ENCODE measurements at places on chromosomes 12 and 14.
A peak's percentile ranks its signal among the peaks of the same experiment; 100 is the strongest.

GRCh38 chr12:79455286-79455685 lies 235.5 kb downstream of the PAWR start:
- DNase-seq, result no peak

DNA sequence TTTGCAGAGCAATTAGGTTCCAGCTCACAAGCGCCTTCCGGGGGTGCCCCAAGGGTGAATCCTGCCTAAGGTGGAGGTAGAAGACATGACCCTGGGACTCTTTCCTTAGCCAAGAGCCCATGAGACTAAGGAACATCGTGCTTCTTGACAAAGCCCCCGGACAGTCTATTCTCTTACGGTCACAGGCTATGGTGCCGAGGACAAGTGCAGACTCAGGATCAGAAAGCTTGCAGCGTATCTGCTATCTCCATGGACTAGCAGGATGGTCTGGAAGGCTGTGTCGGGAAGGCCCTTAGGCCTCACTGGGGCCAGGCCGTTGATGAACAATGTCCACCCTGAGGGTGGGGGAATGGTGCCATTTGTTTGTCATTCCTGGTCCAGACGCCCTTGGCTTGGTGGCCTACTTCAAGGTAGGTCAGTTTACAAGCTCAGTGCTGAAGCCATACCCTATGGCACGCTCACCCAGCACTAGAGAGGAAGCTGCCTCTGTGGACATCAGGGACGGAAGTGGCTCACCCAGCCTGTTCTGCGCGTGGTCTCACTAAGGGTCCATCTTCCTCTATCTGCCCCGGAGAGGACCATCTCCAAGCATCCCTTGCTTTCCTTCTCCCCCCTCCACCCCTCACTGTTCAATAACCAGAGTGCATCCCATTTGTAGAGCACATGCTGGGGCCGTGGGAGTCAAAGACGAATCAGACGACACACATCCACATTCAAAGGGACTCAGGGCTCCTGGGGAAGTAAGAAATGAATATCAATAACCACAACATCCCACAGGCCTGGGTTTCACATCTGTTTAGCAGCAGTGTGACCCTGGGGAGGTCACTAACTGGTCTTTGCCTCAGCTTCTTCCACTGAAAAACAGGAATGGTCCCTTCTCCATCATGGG lies 45.0 kb upstream of the IQSEC3 start:
- DNase-seq, result no peak

DNA sequence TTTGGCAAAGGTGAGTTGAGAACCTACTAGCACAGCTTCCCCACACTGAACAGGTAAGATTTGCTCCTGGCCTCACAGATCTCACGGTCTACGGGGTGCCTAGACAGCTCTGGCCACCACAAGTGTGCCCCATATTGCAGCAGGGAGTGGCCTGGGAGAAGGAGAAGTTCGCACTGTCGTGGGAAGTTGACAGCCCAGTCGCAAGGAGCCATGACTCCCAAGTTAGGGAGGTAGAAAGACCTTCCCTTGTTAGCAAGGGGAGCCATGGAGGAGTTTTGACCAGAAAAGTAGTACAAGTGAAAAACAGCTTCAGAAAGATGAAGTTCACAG lies 316.3 kb downstream of the BCL11B start:
- no peak for DNase-seq

DNA sequence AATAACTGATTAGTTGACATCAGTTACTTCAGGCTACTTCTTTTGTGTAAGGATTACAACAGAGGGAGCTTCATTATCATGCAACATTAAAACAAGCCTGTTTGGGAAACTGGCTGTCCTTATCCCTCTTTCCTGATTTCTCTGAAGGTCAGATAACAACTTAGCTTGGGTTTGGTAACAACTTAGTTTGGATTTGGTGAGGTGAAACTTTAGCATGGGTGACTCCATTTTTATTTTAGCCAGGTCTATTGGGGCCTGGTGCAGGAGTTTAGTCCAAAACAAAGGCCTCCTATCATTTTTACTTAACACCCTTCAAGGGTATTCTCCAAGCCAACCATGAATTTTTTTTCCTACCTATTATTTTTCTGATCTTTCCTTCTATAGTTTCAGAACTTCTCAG lies 1.1 kb upstream of the ZFYVE1 start:
- no peak for DNase-seq

- DNase-seq, result no peak
Observed at GRCh38 chr12:25194214-25194613, 746 bp downstream of the DNAI7 start.

DNA sequence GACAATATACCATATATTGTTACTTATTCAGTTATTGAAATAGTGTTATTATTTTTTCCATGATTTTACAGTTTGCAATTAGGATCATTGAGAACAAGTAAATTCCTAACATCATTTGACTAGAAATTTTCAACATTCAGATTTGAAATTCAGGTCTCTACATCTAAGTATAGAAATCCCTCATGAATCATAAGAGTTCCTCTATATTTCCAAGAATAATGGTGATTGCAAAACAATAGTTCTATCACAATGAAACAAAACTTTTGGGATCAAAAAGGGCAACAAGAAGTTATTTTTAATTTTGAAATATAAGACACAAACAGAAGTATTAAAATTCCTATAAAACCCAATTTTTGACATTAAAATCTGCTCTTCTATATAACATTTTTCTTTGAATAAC lies 10.8 kb downstream of the CLEC1A start:
- no peak for DNase-seq

DNA sequence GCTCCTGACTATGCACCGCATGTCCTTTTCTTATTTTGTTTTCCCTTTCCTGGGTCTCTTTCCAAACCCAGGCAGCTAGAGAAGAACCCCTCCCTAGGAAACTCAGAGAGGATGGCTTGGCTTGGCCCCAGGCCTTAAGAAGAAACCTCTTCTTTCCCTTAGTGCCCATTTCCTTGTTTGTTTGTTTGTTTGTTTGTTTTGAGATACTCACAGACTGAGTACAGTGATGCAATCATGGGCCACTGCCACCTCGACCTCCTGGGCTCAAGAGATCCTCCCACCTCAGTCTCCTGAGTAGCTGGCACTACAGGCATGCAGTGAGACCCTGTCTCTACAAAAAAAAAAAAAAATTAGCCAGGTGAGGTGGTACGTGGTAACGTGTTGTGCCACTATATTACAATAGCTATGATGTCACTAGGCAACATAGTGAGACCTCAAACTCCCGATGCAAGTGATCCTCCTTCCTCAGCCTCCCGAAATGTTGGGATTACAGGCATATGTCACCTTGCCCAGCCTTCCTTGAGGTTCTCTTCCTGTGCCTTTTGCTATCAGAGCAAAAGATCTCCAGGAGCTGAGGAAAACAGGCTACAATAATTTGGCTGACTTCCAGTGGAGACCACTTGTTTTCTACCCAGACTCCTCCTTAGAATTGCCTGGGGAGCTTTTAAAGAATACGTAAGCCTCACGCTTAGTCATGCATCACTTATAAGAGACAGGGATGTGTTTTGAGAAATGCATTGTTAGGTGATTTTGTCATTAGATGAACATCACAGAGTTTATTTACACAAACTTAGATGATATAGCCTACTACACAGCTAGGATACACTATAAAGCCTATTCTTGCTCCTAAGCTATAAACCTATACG lies 34.5 kb upstream of the LGALS3 start:
- DNase-seq, result no peak

DNA sequence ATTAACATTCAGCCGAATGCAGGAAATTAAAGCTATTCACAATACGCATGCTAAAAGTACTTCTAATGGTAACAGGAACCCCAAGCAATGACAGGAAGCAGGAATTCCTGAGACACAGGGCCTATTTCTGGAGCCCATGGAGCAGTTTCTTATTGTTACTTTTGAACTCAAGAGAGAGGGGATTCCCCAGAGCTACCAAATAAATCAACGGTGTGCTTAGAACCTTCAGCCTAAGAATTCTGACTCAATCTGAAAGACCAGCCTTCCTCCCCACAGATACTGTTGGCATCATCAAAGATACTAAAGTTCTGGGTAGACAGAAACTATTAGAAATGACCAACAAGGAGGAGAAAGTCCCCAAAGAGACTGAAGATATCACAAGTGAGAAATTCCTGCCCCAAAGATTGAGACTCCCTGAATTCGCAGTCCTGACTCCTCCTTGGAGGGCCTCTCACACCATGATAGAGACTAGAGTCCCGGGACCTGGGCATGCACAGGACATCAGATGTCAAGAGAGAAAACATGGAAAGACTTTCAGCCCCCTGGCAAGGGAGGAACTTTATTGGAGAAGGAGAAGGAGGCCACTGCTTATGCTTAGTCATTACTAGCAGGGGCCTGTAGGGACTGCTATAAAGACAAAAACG lies 32.7 kb downstream of the RTRAF start:
- no peak for DNase-seq

- no peak for DNase-seq
Observed at GRCh38 chr12:106296179-106296877, 6.2 kb upstream of the TCP11L2 start.

- no peak for DNase-seq
Observed at GRCh38 chr14:103382376-103382775, 2.8 kb upstream of the MARK3 start.

- no peak for DNase-seq
Observed at GRCh38 chr12:127411166-127411915, 855.6 kb upstream of the TMEM132C start.

DNA sequence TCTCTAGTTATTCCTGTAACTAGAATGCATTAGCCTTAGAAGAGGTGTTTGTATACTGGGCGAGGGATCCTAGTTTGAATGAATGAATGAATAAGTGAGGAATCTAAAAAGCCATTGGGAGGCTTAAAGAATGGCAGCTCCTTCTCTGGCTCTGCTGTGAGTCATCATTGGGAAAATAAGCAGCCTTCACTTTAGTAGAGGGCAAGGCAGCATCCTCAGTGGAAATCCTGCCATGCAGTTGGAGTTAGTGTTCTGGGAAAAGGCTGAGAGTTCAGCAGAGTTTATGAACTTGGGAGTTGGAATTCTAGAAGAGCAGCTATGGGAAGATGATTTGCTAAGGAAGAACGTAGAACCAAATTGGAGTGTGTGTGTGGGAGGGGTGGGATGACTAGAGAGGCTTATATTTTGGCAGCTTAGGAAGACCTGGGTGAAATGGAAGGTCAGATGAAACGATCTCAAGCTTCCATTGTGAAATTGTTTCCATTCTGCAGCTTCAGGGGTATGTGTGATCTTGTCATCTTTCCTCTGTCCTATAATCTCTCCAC lies 120.8 kb downstream of the PTCSC3 start:
- DNase-seq, result no peak

GRCh38 chr14:55731881-55732498 lies 152.0 kb downstream of the KTN1 start:
- peak; percentile 73 for DNase-seq

DNA sequence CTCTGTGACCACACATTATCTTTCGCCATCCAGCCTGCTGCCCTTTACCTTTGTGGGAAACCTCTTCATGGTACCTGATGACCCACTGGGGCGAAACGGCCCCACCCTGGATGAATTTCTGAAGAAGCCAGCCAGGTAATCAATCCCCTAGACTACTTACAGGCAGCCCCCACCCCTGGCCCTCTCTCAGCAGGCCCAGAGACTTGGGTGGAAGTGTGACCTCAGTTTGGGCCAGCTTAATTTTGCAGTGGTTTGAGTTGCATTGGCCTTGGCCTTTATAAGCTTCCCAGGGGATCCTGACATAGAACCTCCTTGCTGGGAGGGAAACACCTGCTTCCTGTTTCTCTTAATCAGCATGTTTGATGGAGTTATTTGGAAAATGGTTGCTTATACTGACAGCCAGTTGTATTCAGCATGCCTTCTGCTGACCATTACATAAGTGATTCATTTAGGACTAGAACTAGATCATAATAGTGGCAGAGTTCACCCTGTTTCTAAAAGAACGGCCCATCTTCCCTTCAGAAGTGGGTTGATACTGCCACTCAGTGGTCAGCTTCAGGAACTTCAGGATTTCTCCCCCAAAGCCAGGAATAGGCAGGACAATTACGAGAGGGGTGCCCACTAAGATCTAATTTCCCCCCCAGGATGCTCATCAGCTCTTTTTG lies 6.1 kb downstream of the SDR39U1 start:
- no peak for DNase-seq

GRCh38 chr12:110798461-110798860 lies 48.3 kb upstream of the CCDC63 start:
- DNase-seq, result no peak

DNA sequence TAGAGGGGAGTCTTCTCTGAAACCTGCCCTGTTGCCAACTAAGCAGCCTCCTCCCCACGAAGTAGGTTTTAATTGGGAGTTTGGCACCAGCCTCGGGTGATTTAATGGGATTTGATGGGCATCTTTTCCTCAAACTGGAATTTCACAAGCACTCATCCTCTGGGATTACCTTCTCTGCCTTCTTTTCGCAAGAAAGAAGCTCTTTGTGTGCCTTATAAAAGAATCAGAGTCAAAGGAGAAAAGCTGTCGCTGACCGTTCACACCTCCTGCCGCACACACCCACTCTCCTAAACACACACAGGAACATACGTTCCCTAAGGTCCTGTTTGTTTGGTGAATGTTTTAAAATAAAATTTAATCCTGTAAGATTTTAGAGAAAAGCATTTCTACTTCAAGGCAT lies 84.0 kb downstream of the PRMT8 start:
- no peak for DNase-seq

DNA sequence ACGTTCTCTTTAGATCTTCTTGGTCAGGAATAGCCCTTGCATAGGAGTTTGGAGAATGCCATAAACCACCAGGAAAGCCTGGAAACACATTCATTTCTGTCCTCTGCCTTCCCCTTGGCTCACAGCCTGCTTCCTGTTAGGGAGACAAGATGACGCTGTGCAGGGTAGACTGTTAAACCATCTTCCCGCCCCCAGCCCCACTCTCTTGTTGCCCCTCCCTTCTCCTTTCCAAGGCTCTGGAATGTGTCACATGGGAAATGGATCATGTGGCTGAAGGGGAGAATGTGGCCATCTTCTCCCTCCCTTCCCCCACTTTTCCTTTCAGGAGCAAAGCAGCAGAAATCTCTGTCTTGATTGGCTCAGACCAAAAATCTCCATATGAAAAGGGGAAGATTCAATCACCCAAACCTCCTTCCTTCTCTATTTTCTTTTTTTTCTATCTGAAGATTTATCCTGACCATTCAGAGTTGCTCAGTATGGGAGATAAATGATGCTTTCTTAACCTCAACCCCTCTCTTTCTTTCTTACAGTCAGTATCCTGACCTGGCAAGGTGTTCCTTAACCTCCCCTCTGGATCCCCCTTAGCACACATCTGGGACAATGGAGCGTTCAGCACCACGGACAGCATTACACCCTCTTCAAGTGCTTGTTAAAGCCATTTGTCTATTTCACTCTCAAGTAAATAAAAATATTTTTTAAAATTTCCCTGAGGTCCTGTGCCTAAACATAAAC lies 11.4 kb downstream of the GPR19 start:
- no peak for DNase-seq

DNA sequence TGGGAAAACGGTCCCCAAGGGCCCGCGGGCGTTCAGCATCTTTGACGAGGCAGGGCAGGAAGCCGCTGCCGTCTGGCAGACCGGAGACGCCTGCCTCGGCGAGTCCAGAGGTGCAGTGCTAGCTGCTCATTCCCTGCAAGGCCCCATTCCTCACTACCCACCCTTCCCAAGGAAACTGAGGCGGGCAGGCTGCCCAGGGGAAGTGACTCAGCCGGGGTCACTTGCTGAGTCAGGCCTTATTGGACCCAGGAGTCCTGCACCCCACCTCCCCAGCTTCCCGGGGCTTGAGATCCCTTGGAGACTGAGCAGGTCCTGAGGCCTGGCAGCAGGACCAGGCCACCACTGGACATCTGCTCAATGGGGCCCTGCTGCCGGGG lies 3.7 kb downstream of the SH2B3 start:
- DNase-seq, result no peak

Measured in activated effector memory CD4-positive, alpha-beta T cell treated with anti-CD3 and anti-CD28 coated beads, Interleukin-2, amount 50 U/mL, for 16 hours (primary cell).